ENCODE measurements at places on chromosomes 12 and 14.

DNA sequence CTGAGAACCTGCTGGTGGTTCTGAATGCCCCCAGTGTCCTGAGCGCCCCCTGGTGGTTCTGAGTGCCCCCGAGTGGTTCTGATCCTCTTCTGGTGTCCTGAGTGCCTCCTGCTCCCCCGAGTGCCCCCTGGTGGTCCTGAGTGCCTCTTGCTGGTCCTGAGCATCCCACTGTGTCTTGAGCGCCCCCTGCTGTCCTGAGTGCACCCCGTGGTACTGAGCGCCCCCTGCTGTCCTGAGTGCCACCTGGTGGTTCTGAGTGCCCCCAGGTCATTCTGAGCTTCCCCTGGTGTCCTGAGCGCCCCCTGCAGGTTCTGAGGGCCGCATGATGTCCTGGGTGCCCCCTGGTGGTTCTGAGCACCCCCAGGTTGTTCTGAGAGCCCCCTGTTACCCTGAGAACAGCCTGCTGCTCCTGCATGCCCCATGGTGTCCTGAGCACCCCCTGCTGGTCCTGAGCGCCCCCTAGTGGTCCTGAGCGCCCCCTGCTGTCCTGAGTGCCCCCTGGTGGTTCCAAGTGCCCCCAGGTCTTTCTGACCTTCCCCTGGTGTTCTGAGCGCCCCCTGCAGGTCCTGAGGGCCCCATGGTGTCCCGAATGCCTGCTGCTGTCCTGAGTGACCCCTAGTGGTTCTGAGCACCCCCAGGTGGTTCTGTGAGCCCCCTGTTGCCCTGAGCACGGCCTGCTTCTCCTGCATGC, 1165.4 kb downstream of the TMEM121 start:
- no peak for DNase-seq

DNA sequence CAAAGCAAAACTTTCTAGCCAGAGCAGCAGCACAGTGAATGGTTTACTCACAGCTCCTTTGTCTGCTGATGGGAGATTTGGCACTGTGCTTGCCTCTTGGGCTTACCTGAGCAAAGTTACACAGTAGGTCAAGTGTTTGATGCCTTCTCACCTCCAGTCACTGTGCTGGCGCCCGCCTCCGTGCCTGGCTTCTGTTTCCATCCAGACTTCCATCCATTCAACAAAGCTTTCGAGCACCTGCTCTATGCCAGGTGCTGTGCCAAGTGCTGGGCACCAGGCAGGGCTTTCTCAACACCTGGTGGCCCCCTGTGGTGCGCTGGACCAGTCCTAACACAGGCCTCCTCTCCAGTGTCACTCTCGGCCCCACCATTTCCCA, 199.2 kb upstream of the EEA1 start:
- no peak for DNase-seq

GRCh38 chr14:24690492-24690891, 56.5 kb upstream of the GZMB start:
- no peak for DNase-seq

DNA sequence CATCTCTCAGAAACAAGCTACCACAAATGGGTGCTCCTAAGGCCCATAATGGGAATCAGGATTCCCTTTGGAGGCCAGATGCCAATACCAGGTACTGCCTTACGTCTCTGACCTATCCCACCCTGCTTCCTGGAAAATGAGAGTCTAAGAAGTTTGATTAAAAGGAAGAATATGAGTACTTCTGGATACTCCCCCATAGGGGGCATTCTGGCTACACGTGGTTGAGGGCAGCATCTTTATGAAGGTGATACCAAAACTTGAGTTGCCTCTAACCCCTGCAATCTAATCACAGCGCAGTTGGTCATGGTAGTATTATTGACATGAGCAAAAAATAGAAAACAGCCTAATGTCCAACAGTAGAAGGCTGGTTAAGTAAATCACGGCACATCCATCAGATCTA, 184.2 kb upstream of the LHX5 start:
- DNase-seq = no peak

GRCh38 chr14:40368314-40368713, 936.1 kb upstream of the FBXO33 start:
- DNase-seq = no peak

GRCh38 chr12:6562881-6563280, 5.2 kb downstream of the NOP2 start:
- DNase-seq = no peak
